ENCODE measurements at places on chromosomes 4 and X.
A peak's percentile ranks its signal among the peaks of the same experiment; 100 is the strongest.

DNA sequence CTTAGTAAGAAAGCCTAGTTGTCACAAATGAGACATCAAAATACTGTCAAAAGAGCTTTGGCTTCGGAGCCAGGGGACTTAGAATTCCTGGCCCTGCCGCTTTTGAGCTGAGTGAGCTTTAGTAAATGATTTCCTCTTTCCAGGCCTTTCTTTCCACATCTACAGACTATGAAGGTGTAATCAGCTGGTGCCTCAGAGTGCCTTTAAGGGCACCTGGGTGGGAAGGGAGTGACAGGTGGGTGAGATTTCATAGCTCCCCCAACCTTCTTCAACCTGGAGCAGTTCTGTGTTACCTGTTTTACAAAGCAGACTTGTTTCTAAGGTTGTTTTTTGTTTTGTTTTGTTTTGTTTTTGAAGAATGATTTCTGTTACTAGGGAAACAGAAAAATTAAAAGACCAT lies 154.7 kb upstream of the BOD1L1 start:
- DNase-seq: no peak

DNA sequence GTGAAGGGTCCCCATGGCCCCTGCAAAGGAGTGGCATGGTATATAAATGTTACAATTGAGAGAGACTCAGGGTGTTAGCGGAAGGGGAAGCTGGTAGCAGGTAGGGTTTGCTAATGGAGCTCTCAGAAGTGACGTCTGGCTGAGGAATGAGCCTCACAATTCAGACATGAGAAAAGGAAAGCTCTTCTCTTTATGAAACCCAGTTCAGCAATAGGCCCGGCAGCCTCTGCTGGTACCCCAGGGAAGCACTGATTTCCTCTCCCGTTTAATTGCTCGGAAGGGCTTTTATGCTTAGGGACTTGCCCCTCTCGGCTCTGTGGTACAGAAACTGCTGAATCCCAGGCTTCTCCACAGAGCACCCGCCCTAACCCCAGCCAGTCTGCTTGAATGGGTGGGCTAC lies 19.4 kb upstream of the AFAP1 start:
- no peak for DNase-seq

DNA sequence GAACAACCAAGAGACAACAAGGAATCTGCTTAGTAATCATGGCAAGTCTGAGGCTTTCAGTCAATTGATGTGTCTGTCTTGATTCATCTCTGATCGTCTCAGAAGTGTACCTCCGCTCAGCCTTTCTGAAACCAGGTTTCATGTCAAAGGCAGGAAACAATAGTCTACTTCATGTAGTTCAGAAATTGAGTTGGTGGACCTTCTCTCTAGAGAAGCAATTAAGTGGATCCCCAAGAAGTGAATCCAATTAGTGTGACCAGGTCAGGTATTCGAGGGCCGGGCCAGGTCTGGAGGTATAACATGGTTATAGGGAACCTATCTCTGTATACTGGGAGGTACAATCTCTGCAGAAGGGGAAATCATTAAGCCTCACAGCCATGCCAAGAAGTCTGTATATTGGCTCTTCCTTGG lies 32.0 kb downstream of the DAPP1 start:
- DNase-seq: no peak

GRCh38 chr4:137510557-137511265 lies 21.6 kb downstream of the PCDH18 start:
- DNase-seq: no peak

GRCh38 chrX:70505451-70505841 lies 60.8 kb downstream of the DLG3 start:
- DNase-seq: no peak

GRCh38 chr4:56212774-56213173 lies 174.5 kb downstream of the AASDH start:
- no peak for DNase-seq

- peak; percentile 57 for DNase-seq
Measured at GRCh38 chrX:37846934-37847732, at the start of gene DYNLT3. DYNLT3 (minus strand) TSS chrX:37847571; CDS start chrX:37847510, 61 bp downstream.

DNA sequence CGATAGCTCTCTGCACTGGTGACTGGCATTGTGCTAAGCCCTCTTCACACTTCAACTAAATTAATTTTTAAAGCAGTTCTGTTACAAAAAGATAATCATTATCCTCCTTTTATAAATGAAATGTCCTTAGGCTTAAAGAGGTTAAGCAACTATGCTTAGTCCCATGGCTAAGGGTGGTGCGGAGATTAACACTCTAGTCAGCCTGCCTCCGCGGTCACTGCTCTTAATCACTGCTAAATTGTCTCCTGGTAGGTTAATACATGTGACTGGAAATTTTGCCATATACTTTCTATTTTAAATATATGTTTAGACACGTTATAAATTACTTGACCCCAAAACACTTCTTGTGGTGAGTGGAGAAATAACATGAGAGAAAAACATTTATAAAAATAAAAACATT lies 473.7 kb downstream of the CENPC start:
- no peak for DNase-seq

DNA sequence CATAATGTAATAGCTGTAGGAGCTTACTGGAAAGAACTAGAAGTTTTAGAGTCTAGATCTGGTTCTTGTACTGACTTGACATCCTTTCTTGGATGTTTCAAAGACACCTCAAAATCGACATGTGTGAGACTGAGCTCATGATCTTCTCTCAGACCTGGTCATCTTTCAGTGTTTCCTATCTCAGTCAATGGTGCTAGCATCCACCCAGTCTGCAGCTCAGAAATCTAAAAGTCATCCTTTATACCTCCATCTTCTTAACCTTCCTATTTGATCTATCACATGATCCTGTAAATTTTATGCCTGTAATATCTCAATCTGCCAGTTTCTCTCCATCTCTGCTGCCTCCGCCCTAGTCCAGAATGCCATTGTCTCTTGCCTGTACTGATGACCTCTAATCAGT lies 301.9 kb upstream of the PITX2 start:
- no peak for DNase-seq

GRCh38 chrX:137427816-137428215 lies 138.1 kb upstream of the ZIC3 start:
- DNase-seq: no peak

- DNase-seq: no peak
Measured at GRCh38 chrX:13092455-13092941, 48.1 kb upstream of the FAM9C start.

- no peak for DNase-seq
Measured at GRCh38 chr4:168162604-168163003, 70.3 kb downstream of the ANXA10 start.

DNA sequence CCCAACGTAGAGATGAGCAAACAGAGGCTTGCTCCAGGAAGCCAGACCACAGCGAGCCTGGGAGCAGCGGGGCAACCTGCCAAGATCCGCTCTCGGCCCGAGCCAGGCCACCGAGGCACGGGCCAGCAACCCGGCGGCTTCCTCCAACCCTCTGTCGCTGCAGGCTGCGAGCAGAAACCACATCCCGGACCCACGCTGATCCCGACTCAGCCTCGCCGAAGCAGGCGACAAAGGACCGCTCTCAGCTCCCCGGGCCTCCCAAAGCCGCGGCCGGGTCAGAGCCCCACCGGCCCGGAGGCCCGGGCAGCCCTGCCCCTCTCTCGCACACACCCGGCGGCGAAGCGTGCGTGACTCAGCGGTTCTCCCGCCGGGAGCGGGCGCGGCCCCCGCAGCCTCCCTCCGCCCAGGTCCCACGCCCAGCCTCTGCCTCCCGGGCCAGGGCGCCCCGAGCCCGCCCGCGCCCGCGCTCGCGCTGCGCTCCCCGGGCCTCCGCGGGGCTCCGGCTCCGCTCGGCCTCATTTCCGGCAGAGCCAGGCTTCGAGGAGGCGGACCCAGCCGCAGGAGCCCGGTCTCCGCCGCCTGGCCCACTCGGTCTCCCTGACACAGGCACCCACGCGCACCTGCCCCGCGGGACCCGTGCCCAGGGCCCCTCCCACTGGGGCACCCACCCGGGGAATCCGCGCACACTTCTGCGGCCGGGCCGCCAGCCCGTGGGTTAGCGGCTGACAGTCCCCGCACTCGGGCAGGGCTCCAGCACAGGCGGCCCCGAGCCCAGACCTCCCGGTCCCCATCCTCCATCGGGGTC lies 1.7 kb downstream of the PPP2R2C start:
- DNase-seq: no peak

DNA sequence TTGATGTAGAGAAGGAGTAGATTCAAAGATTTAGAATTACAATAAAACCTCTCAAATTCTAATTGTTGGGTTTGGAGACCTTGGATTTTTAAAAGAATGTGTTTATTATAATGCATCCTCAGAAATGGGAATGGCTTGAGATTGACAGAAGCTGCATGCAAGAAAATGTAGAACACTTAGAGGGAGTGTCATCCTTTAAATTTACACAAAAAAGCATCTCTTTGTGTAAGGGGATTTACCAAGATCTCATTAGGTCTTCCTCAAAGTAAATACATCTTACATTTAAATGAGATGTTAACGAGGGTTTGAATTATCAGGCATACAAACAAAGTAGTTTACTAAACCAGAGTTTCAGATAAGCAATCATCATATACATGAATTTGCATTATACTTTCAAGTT lies 615.0 kb downstream of the FAM133A start:
- no peak for DNase-seq

- DNase-seq: no peak
Measured at GRCh38 chrX:5307416-5307815, 921.3 kb downstream of the NLGN4X start.

- no peak for DNase-seq
Measured at GRCh38 chrX:16138108-16138427, 14.7 kb downstream of the GRPR start.

DNA sequence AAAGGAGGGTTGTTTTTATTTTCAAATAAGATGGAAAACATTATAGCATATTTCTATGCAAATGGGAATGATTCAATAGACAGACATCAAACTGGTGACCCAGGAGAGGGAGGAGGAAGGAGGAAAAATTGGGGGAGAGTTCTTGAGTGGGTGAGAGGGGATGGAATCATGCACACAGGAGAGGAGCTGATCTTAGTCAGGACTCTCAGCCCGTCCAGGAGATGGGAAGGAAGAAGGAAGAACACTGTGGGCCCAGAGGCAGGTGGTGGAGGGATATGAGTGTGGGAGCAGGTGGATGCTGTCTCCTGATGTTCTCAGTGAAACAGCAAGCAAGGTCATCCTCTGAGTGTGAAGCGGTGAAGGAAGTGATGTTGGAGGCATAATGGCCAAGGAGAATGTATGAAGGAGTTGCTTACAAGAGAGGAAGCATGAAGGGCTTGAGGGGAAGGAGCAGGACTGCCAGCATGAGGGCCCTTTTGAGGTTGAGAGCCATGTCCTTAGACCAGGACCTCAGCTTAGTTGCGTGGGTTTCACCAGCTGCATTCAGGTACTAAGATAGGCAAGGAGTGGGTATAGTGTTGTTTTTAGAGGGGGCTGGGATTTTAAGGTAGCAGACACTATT lies 161.7 kb upstream of the NAP1L5 start:
- DNase-seq: no peak

DNA sequence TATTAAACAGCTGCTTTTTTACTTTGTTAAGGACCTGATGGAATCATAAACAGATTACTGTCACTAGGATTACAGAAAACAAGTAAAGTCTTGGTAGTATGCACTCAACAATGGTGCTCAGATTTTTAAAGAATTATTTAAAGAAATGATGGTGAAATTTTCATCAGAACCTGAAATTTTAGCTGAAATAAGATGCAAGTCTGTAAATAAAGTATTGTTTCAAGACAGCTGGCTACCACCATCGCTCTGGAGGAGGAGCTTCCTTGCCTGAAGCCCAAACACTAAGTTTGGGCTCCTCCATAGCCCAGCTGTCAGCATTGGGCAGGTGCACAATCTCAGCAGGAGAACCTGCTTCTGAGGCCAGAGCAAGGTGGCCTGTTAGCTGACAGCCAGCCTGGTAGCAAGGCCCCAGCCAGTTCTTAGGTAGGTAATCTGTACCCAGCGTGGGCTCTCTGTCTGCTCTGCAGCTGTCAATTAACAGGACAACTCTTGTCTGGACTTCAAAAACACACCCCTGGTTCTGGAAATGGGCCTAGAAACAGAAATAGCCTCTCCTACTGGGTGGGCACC lies 4.6 kb downstream of the GAB1 start:
- DNase-seq: no peak

- DNase-seq: no peak
Measured at GRCh38 chr4:149690726-149691125, 124.9 kb downstream of the IQCM start.
